ENCODE measurements at places on chromosomes 5 and 9.

DNA sequence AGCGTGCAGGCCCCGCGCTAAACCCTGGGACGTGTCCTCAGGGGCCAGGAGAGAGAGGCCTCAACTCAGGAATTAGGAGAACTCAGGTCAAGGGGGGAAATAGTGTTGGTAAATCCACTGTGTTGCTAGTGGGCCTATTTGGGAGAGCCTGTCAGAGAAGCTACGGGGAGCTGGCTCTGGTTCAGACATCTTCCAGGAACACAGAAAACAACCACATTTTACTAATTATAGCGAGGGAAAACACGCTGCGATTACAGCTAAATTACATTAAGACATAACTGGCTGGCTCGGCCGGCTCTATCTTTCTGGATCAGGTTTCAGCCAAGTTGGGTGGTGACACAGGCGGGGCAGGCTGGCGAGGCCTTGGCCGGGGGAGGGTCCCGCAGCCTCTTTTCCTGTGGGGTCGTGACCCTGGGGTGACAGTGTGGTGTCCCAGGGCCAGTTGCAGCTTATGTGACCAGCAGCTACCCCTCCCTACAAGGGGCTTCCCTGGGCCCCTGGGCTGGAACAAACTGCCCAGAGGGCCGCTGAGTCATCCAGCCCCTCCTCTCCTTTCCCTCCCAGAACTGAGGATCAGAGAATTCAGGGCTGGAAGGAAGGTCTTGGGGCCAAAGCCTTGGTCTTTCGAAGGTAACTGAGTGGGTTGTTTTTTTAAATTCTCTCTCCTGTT lies 75.1 kb downstream of the FGF18 start:
- no peak for DNase-seq

GRCh38 chr9:37747271-37747753 lies 6.3 kb upstream of the TRMT10B start:
- peak; percentile 43 for DNase-seq

DNA sequence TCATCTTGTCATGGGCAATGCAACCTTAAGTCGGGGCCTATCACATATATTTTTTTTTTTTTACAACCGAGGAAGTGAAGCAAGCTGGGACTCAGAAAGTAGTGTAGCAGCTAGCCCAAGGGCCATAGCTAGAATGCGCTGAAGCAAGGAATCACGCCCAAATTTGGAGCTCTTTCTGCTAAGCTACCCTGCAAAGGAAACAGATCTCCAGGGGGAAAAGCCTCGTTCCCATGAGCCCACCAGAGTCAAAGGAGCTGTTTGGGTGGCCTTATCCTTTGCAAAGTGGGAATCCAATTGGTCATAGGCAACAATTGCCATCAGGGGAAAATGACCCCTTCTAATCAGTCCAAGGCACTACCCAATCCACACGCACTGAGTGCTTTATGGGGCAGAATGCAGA lies 390.4 kb downstream of the EBF1 start:
- no peak for DNase-seq

- no peak for DNase-seq
Measured at GRCh38 chr5:13913962-13914361, 30.5 kb downstream of the DNAH5 start.

GRCh38 chr9:110541950-110542349 lies 37.6 kb downstream of the SVEP1 start:
- no peak for DNase-seq

GRCh38 chr5:4142842-4143241 lies 547.2 kb downstream of the IRX1 start:
- DNase-seq, result no peak

GRCh38 chr9:38671372-38671731 lies 48.6 kb downstream of the FAM240B start:
- DNase-seq, result no peak

DNA sequence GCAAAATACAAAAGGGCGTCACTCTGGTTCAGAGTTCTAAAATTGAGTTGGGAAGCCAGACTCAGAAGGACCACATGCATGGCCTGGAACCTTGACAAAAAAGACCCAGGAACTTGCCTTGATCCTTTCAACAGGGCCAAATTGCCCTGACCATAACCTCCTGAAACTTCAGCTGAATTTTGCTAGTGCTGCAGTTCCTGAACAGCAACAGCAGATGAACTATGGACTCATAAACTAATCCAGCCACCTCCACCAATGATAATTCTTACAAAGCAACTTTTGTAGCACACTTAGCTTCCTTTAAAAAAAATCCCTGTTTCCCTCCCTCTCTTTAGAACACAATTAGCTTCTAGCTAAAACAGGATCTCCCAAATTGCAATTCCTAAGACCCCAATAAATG lies 155.9 kb downstream of the MAT2B start:
- no peak for DNase-seq

DNA sequence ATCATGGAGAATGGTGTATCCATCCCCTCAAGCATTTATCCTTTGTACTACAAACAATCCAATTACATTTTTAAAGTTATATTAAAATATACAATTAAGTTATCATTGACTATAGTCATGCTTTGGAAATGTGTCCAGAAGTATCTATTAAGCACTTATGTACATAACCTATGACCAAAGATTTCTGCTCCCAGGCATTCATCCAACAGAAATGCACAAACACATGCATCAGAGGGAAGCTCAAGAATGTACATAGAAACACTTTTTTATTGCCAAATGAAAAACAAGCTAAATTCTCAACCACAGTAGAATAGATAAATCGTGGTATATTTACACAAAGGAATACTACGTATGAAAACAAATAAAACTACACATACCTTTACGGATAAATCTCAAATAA lies 700.5 kb upstream of the ZNF608 start:
- no peak for DNase-seq

DNA sequence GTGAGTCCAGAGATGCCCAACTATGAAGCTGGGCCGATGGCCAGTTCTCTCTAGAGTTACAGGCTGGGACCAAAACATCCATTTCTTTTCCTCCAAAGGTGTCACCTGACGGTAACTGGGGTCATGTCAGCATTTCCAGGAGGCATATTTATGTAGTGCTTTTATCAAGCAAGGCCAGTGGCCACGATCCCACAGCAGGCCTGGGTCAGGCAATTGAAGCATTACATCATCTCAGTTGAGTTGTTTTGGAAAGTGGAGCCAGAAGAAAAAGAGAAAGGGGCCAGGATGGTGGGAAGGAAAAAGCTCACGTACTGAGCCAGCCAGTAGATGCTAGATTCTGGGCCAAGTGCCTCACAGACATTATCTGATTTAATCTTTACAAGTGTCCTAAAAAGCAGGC lies 73.9 kb upstream of the BRINP1 start:
- no peak for DNase-seq

DNA sequence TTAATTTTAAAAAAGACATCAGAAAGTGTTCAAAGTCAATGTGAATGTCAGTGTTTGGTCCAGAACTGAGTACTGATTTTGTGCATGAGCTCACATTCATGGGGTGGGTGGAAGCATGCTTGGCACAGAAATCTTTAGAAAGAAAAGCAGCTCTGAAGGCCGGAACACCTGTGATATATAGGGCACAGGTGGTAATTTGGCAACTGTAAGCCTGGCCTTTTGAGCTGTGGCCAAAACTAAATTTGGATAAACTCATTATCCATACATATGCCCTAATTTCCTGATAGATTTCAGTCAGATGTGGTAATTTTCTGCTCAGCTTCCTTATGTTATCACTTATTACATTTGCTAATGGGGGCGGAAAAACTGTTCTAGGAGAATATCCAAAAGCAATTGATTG lies 211.4 kb downstream of the HCN1 start:
- DNase-seq, result peak; percentile 13

Data from NCI-H2081 treated with DMSO at 0.1 percent for 48 hours (cell line).